Hematopoietic multipotent progenitor cell treated with erythropoietin and hydrocortisone succinate and interleukin-3 and kit ligand, for 15 days (in vitro differentiated cells): ENCODE measurements at places on chromosomes 3 and 15.
A peak's percentile ranks its signal among the peaks of the same experiment; 100 is the strongest.

- no peak for DNase-seq
These were observed 35.1 kb upstream of the P3H2 start for GRCh38 chr3:190155752-190156151.

- DNase-seq: no peak
These were observed 36.0 kb upstream of the C3orf70 start for GRCh38 chr3:185188816-185189215.

DNA sequence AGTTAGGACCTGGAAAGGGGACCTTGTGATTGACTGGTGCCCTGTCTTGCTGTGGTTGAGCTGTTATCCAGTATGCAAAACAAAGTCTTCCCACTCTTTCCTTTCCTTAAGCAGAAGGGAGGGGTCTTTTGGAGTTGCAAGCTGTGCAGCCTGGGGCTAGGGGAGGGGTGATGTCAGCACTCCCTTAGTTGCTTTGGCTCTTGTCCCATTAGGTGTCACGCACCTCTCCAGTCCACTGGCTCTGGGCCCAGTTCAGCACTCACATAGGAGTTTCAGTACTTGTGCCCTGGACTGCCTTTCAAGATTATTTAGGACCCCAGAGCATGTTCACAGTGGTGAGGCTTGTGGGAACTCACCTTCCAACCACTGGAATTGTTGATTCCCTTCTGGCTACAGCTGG lies 238.5 kb downstream of the DOCK3 start:
- no peak for DNase-seq

DNA sequence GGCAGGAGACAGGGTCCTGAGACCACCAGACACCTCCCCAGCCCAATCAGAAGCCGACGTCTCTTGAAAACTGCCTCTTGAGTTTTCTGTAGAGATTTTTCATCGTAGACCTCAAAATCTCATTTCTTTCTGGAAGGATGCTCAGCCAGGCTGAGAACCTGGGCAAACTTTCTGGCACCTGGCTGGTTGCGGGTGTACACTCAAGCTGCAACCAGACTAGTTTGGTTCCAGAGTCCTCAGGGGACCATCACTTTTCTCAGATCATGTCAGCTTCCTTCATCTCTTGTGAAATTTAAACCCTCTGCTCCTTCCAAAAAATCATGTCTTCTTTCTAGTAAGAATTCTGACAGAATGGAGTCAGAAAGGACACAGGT lies 45.1 kb downstream of the CMTM7 start:
- no peak for DNase-seq

DNA sequence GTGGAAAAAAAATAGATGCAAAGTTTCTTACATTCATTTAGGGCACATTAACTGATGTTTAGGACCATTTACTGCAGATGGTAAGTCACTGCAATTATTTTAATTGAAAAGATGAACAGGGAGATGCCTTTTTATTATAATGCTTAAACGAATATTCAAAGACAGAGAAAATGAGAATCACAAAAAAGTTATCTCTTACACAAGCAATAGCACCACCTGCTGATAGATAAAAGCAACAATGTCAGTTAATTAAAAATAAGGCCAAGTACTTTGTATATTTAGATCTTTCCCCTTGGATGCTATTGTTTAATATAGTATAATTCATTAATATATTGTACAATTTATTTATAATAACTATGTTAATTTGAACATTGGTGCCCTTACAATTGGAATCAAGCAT lies 55.9 kb downstream of the IFT80 start:
- peak; percentile 22 for DNase-seq

- no peak for DNase-seq
These were observed 76.6 kb downstream of the LRRK1 start for GRCh38 chr15:100995471-100996430.

GRCh38 chr15:67641453-67641852 lies 99.0 kb downstream of the MAP2K5 start:
- DNase-seq: no peak

GRCh38 chr3:48564022-48564421 lies 441 bp upstream of the UCN2 start:
- DNase-seq: no peak

DNA sequence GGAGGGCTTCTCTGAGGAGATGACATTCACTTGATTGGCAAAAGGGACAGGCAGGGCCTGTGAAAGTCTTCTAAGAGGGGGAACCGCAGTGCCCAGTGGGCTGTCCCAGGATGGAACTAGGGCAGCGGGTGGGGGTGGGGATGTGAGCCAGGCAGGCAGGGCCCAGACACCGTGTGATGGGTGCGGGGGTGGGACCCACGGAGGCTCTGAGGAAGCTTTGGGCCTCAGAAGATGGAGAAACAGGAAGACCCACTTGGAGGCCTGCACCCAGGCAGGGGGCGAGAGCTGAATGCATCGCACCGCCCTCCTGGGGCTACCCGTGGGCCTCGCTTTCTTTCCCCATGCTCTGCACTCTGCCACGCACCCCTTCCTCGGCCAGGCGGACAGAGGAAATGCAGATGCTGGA lies 32.9 kb upstream of the ACAD9 start:
- DNase-seq: no peak

DNA sequence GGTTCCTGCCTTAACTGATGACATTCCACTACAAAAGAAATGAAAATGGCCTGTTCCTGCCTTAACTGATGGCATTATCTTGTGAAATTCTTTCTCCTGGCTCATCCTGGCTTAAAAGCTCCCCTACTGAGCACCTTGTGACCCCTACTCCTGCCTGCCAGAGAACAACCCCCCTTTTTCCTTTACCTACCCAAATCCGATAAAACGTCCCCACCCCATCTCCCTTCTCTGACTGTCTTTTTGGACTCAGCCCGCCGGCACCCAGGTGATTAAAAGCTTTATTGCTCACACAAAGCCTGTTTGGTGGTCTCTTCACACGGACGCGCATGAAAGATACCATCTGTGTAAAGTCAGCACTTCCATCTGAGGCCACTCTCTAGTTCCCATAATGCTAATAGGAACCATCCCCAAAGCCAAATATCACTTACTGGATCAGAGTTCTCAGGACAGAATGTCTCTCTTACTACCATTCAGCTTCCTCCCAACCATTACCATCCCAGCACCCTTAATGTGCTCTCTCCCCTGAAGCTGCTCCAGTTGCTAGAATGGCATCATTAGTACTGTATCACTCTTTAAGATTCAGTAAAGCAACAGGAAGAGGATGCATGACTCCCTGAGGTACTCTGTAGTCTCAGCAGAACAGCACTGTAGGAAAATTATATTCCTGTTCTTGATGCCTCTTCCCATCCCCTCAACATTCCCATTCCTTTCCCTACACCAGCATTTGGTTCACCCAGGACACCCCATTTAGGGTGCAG lies 2.3 kb upstream of the HRG start:
- DNase-seq: no peak

DNA sequence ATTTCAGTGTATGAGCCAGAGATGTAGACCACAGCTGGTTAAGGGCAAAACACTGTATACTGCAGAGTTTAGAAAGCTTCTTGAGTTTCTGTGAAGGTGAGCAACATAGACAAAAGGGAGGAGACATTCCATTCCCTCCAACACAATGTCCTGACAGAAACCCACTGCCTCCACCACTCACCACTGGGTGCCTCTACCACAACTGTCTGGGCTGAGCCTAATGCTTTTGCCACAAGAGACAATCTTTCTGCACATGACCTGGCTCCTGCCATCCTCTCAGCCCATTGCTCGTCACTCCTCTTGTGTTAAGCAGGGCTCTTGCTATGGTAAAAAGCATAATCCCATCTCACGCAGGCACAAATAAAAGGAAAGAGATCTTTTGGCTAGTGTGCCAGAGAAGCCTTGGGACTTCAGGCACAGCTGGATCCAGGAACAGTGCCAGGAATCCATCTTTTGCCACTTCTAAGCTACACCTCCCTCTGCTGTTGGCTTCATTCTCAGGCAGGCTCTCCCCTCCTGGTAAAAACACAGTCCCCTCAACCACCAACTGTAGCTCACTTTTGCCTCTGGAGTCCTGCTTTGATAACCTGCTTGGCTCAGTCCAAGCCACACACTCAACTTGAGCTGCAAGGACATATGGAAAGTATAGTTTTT lies 140.6 kb upstream of the PRR20G start:
- no peak for DNase-seq

- DNase-seq: no peak
These were observed 453.4 kb upstream of the ROBO2 start for GRCh38 chr3:76586471-76586870.

- no peak for DNase-seq
These were observed 91.0 kb downstream of the XRN1 start for GRCh38 chr3:142356818-142357217.

DNA sequence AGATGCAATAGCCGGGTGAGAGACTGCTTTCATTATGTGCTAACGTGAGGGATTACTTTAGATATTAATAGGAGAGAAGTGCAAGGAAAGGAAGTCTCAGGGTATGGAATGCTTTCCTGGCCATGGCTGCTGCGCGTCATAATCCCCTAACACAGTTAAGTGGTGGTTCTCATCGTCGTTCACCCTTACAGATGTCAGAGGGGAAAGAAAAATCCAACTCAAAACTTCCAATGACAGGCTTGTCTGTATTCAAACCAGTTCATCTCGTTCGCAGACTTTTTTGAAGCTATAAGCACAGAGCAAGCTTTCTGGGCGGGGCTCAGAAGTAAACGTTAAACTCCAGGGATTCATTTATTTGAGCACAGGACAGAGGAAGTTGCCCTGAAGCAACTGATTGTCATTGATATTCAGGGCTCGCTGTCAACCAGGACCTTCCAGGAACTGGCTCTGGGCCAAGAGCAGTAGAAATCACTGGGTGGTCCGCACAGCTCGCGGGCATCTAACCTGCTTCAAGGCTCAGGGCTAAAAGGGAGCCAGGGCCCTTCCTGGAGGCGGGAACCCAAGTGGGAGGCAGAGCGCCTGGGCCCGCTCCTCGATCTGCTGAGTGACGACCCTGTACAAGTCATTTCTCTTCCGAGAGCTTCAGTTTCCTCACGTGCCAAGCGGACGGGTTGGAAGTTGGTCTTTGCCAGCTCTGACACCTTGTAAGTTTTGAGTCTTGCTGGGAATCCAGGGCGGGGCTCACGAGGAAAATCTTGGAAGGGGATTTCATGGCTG lies 1.1 kb upstream of the LPP start:
- no peak for DNase-seq

- DNase-seq: no peak
These were observed 10.2 kb downstream of the MITF start for GRCh38 chr3:69749461-69749860.

GRCh38 chr15:21261396-21261964 lies 178.8 kb downstream of the POTEB3 start:
- no peak for DNase-seq

DNA sequence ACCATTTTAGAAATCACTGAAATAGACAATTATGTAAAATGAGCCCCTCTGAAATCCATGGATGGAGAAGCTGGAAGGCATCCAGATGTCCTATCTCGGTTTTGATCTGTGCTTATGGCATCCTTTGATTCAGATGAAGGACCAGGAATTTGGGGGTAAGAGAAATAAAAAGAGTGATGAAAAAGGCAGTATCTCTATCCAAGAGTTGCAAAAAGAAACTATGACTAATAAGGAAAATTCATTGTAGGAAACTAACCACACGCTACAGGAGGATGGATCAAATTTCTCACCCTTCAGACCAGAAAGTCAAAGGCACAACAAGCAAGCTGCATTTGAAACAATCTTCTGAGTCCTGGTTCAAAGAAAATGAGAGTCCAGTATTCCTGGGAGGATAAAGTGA lies 34.8 kb downstream of the SRGAP3 start:
- no peak for DNase-seq

- peak; percentile 15 for DNase-seq
These were observed 49.1 kb downstream of the IQCH start for GRCh38 chr15:67303490-67304363.

DNA sequence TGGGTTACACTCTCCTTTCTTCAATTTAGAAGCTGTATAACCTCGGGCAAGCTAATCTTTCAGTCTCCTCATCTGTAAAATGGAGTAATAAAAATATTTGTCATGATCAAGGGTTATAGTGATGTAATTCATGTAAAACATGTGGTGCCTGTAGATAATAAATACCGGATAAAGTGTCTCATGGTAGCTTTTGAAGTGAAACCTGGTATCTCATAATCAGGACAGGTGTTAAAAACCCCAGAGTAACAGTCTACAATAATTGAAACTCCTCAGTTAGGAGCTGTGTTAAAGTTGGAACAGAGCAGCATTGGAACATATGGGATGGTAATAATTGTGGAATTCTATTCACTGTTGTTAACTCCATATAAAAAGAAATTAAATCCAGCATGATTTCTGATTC lies 884 bp upstream of the KNL1 start:
- peak; percentile 31 for DNase-seq

GRCh38 chr3:37918627-37919026 lies 56.9 kb downstream of the CTDSPL start:
- DNase-seq: no peak

DNA sequence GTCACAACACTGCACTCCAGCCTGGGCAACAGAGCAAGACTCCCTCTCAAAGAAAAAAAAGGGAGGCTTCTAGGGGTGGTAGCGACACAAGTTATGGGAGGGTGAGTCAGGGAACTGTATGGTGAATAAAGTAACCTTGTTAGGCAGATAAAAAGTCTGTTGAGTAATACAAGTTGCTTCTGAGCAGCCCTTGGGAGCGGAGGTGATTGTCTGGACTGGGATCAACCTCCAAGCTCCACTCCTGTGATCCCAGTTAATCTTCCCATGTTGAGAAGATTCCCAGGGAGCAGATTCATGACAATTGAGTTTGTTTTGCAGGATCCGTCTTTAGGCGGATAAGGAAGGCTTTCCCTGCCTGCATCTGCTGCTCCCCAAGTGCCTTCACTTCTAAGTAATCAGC lies 335.9 kb downstream of the THSD4 start:
- DNase-seq: no peak

DNA sequence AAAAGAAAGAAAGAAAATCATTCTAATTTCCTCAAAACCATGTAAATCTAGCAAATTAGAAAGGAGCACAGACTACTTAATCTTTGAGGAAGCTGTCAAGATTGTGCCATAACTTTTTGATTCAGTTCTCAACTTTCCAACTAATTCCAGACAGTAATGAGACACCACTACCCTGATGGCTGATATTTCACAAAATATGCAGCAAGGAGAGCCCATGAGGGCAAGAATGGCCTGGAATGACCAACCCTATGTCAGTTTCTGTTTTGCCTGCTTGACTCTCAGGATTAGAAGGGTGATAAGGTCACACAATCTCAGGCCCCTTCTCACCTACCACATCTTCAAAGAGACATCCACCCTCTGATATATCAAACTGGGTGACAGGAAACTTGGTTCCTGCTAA lies 134.7 kb downstream of the MAGI1 start:
- DNase-seq: no peak

DNA sequence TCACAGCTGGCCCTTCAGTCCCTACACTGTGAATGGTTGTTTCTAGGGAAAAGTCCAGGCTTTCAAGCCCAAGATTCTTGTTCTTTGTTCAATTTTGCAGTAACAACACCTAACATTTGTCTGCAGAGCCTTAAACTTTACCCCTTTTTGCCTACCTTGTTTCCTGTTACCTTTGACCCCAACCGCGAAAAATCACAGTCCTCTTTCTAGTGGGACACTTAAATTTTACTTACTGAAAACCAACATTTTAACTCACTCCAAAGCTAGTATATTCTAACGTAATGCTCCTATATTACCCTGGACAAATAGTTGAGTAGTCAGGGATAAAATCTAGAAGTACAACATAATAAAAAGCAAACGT lies 649 bp upstream of the PIK3CB start:
- DNase-seq: no peak

- DNase-seq: no peak
These were observed 81.1 kb upstream of the MYZAP start for GRCh38 chr15:57510647-57511046.

- no peak for DNase-seq
These were observed 22.2 kb upstream of the SLC25A26 start for GRCh38 chr3:66198437-66199088.
